ENCODE measurements at places on chromosomes 7 and 10. TPM values are rescaled to one million over a fixed set of nuclear protein-coding genes. Genes with fewer than 3 reads are reported as not detected.

- no peak overlapping the region for H3K27ac ChIP-seq
- no peaks in the 10 kb centered on the region for H3K36me3 ChIP-seq
- H3K27me3 ChIP-seq = no peaks in the 10 kb centered on the region
Measured at GRCh38 chr10:47409866-47410256, 25.8 kb upstream of the ZNF488 start.

- peaks cover 17% of the 10 kb centered on the region for H3K27me3 ChIP-seq
- no peak for DNase-seq
- no peaks in the 10 kb centered on the region for H3K4me1 ChIP-seq
- H3K36me3 ChIP-seq = no peaks in the 10 kb centered on the region
- no peak overlapping the region for H3K4me3 ChIP-seq
Measured at GRCh38 chr10:79926037-79926436, 22.9 kb downstream of the SFTPD start.

DNA sequence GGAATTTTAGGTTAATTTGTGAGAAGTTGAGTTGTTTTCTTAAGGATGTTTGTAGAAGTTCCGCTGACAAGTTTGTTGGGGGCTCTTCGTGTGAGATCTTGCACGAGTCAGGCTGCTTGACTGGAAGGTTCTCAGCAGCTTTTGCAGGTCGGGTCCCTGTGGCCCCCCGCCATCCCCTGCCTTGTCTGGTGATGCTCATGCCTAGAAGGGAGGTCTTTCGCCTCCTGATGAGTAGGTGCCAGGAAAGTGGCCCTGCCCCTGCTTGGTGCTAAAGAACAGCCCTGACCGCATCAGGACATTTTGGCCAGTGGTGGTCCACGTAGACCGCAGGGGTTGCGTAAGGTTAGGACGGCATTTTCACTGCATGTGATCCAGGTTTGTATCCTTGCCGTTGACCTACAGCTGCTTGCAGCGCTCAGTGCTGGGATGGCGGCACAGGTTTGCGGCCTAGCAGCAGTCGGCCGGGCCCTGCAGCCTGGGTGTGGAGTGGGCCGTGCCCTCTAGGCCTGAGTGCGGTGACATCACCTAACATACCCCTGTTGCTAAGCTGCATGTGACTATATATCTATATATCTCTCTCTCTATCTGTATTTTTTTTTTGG, 62.4 kb downstream of the DNAJB6 start:
- H3K27me3 ChIP-seq = no peaks in the 10 kb centered on the region
- DNase-seq = no peak
- peaks cover 21% of the 10 kb centered on the region for H3K4me1 ChIP-seq
- no peak overlapping the region for H3K4me3 ChIP-seq
- H3K27ac ChIP-seq = peak overlapping the region; percentile 56

GRCh38 chr7:18995270-18995671, 122.2 kb downstream of the TWIST1 start:
- no peak overlapping the region for H3K4me3 ChIP-seq
- no peak for DNase-seq
- no peaks in the 10 kb centered on the region for H3K27me3 ChIP-seq
- no peak overlapping the region for H3K27ac ChIP-seq
- H3K36me3 ChIP-seq = no peaks in the 10 kb centered on the region
- no peaks in the 10 kb centered on the region for H3K4me1 ChIP-seq

GRCh38 chr7:29561271-29561670, 2.4 kb upstream of the PRR15 start:
- H3K27me3 ChIP-seq = peaks cover 16% of the 10 kb centered on the region
- H3K4me1 ChIP-seq = peaks cover 12% of the 10 kb centered on the region
- no peak overlapping the region for H3K4me3 ChIP-seq
- no peak for DNase-seq
- H3K27ac ChIP-seq = no peak overlapping the region

Gene TRUB1
- total RNA-seq = 21.2 TPM

DNA sequence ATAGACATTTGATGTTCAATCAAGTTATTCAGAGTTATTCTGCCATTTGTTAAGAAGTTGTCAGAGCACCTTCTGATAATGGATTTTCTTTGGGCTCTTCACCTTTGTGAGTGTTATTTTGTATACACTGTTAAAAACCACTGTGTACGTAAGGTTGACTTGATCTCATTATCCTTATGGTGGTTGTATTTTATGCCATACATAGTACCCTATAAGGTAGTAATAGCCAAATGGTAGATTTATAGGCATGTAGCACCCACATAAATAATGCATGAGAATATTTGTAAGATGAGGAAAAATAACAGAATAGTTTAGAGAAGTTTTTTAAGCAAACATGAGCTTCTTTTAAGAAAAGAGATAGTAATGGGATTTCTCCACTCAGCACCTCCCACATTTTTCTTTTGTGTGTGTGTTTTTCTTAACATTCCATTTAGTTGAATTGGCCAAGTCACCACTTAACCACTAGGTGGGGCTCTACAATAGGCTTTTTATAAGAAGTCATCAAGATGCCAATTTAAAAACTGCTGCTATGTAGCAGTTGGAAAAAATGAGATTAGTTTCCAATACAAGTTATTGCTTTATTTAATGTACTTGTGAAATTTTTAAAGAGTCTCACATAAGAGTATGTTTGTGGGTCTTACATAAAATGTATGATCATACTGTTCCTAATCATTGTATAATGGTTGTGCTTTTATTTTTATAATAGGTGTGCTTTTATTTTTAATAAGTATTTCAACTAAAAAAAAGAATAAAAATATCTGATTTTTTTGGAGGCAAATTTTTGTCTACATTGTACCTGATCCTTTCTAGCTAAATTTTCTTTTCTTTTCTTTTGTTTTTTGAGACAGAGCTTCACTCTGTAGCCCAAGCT, 41.1 kb upstream of the STMP1 start:
- no peak for DNase-seq
- no peaks in the 10 kb centered on the region for H3K27me3 ChIP-seq
- H3K4me1 ChIP-seq = peaks cover 2% of the 10 kb centered on the region
- no peak overlapping the region for H3K4me3 ChIP-seq
